NCI-H1417 treated with DMSO at 0.1 percent for 48 hours (cell line): ENCODE measurements at places on chromosomes 6 and 20.

- DNase-seq = no peak
Measured at GRCh38 chr6:29955783-29956182, 13.5 kb downstream of the HLA-A start.

- DNase-seq = no peak
Measured at GRCh38 chr6:153048631-153049030, 46.1 kb upstream of the MTRF1L start.

DNA sequence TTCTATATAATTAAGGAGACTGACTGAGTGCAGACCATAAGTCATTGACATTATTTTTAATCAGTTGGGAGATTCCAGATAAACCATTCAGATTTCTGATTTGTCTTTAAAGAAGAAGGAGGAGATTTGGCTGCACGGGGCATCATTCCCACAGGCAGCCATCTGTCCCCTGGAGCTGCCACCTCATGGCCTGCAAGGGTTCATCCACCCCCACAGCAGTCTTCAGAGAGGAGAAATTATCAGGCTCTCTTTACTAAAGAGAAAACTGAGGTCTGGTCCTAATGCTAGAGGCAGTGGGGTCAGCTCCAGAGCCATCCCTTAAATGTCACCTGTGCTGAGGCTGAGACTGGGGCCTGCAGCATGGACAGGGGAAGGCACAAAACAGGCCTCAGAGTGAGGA is 501.3 kb upstream of the SULF2 start:
- DNase-seq = no peak

GRCh38 chr6:75657327-75657726 is 55.6 kb downstream of the SENP6 start:
- no peak for DNase-seq

DNA sequence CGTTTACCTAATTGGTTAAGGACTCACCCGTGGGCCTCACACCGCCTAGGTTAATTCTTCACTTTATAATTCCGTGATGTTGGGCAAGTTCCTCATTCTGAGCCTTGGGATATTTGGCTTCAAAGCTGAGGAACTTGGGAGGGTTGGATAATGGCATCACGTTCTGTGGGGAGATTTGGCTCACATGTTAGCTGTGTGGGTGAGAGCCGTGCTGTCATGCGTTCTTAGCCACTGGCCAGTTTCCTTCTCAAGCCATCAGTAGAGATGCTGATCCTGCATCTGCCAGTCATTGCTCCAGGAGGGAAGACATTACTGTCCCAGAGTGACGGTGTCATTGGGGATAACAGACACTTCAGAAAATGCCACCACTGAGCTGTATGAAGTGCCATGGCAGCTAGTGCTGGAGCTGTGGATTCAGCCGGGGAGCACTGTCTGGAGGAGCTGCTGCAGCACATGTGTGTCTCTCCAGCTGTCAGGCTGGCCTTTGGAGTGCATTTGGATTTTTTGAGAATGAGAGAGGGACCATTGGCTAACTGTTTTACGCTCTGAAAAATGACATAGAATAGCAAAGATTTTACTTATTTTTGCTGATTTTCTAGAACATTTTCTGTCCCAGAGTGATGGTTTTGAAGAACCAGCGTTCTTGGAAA is 16.5 kb downstream of the IGF2R start:
- no peak for DNase-seq

DNA sequence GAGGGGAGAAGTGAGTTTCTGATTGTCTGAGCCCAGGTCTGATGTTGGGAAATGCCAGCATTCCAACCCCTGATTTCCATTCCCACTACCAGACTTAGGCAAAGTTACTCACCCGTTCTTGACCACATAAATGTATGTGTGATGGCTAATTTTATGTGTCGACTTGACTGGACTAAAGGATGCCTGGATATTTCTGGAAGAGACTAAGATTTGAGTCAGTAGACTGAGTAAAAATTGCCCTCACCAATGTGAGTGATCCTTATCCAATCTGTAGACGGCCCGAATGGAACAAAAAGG is 95.8 kb upstream of the TAB2 start:
- no peak for DNase-seq

GRCh38 chr6:129793447-129793846 is 67.7 kb downstream of the TMEM244 start:
- no peak for DNase-seq

GRCh38 chr6:34585512-34586061 is 29.5 kb upstream of the SPDEF start:
- no peak for DNase-seq

GRCh38 chr6:94734751-94735150 is 842.6 kb upstream of the MANEA start:
- no peak for DNase-seq

- DNase-seq = no peak
Measured at GRCh38 chr6:132400883-132401617, at the start of gene MOXD1. MOXD1 (minus strand) TSS chr6:132401475; CDS start chr6:132401426, 49 bp downstream.

GRCh38 chr6:163405412-163406309 is 8.9 kb upstream of the QKI start:
- DNase-seq = no peak

GRCh38 chr20:36308353-36308752 is 2.2 kb downstream of the DLGAP4 start:
- DNase-seq = no peak

- no peak for DNase-seq
Measured at GRCh38 chr20:41023549-41023948, 5.1 kb upstream of the TOP1 start.

DNA sequence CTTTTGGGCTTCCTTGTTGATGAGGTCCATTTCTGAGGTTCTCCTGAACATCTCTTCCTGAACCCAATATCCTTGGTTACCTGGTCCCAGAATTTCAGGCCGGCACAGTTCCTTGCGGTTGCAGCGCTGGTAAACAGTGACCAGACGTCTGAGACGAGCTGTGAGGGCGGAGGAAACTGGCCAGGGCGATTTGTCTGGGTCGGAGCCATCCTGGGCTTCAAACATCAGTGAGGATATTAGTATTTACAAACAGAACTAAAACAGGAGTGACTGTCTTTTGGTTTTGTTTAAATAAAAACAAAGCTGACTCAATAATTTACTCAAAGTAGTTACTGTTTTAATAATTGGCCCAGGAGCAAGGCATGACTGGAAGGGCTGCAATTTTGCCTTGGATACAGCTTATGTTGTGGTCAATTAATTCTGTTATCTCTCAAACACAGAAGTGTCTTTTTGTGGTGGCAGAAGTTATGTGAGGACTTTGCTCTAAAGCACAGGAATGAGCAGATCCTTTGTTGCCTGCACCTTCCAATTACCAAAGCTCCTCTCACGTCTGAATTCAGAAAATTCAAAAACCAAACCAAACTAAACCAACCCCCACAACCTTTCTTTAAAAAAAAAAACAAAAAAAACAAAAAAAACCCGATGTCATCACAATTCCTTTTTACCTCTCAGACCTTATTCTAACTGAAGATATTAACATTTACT is 58.7 kb upstream of the EMILIN3 start:
- DNase-seq = no peak

GRCh38 chr6:32337186-32337805 is 34.4 kb downstream of the TSBP1 start:
- DNase-seq = no peak
